HS-5 (cell line): ENCODE measurements at places on chromosomes 5 and 9.

GRCh38 chr5:95178046-95178651 lies 106.7 kb downstream of the MCTP1 start:
- no peak for DNase-seq

- DNase-seq, result no peak
These were observed 2.6 kb upstream of the OLFML2A start for GRCh38 chr9:124774129-124774978.

- DNase-seq, result no peak
These were observed 484.0 kb downstream of the ZNF608 start for GRCh38 chr5:124262470-124262869.

DNA sequence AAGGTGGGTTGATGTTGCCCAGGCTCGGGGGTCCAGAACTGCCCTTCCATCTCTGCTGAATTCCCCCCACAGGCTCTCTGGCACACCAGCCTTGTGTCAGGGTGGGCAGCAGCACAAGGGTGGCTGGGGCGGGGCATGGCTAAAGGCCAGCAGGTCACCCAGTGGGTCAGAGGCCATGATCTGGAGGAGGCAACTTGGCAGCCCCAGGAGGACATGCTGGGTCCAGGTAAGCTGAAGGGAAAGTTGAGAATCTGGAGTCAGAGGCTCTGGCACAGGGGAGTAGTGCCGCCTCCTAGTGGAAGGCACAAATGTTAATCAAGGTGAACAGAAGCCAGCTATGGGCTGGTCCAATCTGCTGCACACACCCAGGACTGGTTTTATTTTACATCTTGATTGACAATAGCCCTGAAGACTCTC lies 6.2 kb downstream of the TMEM8B start:
- DNase-seq, result no peak

DNA sequence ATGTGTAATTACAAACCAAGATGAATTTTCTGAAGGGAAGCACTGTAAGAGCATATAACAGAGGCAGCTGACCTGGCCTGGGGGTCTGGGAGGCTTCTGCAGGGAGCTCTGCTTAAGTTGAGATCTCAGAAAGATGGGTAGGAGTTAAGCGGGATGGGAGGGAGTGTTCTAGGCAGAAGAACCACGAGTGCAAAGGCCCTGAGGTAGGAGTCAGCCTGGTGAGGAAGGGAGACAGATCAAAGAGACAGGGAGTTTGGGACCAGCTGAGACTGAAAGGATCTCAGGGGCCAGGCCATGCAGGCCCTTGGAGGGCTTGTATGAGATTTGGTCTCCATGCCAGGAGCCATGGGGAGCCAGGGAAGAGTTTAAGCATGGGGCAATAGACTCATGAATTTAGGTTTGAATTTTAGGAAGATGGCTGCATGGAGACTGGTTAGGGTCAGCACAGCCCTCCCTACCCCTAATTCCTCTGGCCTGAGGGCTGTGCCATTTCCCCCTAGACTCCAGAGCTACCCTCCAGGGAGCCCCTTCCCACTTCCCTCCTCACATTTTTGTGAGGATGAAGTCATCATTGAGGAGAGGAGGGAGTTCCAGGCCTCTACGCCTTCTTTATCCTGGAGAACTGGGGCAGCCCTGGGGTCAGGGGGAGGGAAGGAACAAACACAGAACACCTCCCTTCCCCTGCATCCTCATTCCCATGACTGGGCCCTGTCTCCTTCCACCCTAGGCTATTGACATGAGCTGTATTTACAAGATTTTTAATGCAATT lies 4.8 kb upstream of the ARAP3 start:
- no peak for DNase-seq
